ENCODE measurements at places on chromosomes 16 and 17. TPM values are rescaled to one million over a fixed set of nuclear protein-coding genes. Genes with fewer than 3 reads are reported as not detected.

The SLC35G6 gene
- total RNA-seq = not detected

The ZFHX3 gene
- total RNA-seq = 8.1 TPM

The OR3A2 gene
- total RNA-seq = not detected

The CEP112 gene
- total RNA-seq = 7.2 TPM

The CAPN15 gene
- total RNA-seq = 43.9 TPM

The MSLN gene
- not detected for total RNA-seq

The OR2C1 gene
- total RNA-seq = not detected

The TMEM235 gene
- total RNA-seq = not detected

The ATP2A1 gene
- 0.18 TPM for total RNA-seq

The RASD1 gene
- total RNA-seq = not detected

The HOXB7 gene
- 0.18 TPM for total RNA-seq

The NPB gene
- 1.3 TPM for total RNA-seq

The ZNF232 gene
- total RNA-seq = 6.4 TPM

The CD300E gene
- not detected for total RNA-seq

The GAST gene
- total RNA-seq = not detected

The CDR2L gene
- 11.8 TPM for total RNA-seq

The KRTAP3-2 gene
- total RNA-seq = not detected
